ENCODE measurements at places on chromosomes 1 and 21. TPM values are rescaled to one million over a fixed set of nuclear protein-coding genes. Genes with fewer than 3 reads are reported as not detected.

TTC39A gene
- total RNA-seq: 21.3 TPM

DNA sequence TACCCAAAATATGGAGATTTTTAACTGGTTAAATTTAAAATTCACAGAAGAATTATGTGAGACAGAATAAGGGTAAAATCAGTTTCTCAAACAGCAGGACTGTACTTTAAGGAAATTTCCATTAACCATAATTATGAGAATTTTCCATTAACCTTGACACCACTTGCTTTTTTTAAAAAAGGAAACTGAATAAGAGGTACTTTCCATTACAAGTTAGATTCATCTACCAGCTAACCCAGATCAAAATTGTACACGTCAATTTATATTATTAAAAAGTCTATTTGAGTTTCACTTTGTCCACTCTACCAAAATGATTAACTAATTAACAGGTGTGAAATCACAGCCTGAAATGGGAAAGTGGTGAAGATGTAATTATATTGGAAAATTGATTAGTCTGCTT, 414.5 kb downstream of the DPYD start:
- no peak for DNase-seq

DNA sequence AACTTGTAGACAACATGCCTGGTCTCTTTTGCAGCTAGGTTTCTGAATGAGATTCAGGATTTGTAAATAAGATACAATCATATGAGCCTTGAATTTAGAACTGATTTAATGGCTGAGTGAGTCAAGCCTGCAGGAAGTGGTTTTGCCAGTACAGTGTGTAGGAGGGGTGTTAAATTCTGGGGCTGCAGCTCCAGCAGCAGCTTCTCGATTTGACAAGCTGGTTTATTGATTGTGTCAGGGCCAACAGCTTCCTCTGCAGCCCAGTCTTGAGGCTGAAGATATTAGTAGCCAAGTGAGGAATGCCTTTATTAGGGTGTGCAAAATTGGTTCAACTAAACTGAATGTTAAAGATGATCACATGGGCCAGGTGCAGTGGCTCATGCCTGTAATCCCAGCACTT, 11.5 kb upstream of the PLA2G5 start:
- DNase-seq: no peak

- DNase-seq: no peak
These were observed 4.6 kb upstream of the TMEM51 start for GRCh38 chr1:15148941-15149340.

DNA sequence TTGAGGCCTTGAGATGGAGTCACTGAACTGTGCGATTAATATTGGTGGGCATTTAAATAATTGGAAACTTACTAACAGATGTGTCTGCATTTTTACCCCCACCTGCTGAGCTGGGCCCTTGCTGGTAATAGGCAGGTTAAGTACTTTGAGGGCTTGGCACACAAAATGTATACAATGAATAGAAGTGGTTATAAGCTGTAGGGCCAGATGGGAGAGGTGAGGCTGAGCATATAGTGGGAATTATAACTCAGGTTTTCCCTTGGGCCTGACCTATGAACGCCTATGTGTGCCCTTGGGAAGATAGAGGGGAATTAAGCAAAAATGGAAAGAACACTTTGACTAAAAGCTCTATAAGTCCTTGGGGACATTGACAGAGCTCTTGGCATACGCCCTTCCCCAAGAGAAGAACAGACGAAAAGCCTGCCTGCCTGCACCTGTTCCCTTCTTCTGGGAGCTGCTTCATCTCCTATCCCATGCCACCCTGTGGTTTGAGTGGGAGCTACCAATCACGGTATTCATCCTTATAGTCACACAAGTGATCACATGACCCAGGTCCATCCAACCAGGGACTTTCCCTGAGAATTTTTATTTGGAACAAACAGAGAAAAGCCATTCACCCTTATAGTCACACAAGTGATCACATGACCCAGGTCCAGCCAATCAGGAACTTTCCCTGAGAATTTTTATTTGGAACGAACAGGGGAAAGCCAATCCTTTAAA, 260.7 kb upstream of the CSF3R start:
- no peak for DNase-seq
